Activated T-cell treated with anti-CD3 and anti-CD28 coated beads, Interleukin-2, amount 50 U/mL, for 24 hours (primary cell): ENCODE measurements at places on chromosomes 3 and 15.
A peak's percentile ranks its signal among the peaks of the same experiment; 100 is the strongest.

DNA sequence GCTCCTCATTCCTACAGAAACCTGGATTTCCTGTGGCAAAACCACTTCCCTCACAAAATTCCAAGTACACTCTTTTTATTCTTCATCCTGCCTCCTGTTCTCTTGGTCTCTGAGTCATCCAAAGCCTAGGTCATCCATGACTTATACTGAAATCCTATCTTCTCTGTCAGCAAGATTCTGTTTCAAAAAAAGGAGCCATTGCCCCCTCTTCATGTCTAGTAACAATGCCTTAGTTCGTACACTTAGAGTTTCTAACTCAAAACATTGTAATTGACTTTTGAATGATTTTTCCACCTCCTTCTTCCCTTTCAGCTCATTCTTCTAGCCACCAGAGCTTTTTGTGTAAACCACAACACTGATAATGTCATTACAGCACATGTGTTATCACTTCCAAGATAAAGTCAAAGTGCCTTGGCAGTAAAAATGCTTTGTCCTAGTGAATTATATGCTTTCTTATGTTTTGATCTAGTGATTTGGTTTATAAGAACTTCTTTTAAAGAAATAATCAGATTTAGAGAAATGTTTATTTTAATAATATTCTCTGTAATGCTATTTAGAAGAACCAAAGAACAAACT is 256.5 kb upstream of the NECTIN3 start:
- no peak for DNase-seq
- peaks cover 18% of the 10 kb centered on the region for H3K4me1 ChIP-seq
- H3K27ac ChIP-seq, result peak overlapping the region; percentile 96
- peaks cover 27% of the 10 kb centered on the region for H3K27me3 ChIP-seq
- H3K4me3 ChIP-seq, result peak overlapping the region; percentile 48
- H3K36me3 ChIP-seq, result no peaks in the 10 kb centered on the region

DNA sequence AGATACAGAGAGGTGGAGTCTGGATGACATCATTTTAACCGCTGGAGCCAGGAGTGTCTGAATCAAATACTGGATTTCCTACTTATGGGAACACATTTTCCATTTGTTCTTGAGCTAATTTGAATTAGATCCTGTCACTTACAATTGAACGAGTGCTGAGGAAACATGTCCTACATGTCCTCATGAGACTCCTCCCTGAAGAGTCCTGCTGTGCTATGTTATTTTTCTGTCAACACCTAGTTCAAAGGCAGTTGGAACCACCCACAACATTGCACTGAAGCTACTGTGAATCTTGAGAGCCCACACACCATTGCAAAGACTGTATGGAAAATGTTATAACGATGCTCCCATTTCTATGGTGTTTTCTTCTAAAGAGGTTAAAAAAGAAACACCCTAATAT is 123.5 kb upstream of the CRBN start:
- no peaks in the 10 kb centered on the region for H3K4me1 ChIP-seq
- H3K27ac ChIP-seq, result no peak overlapping the region
- H3K4me3 ChIP-seq, result no peak overlapping the region
- peaks cover 7% of the 10 kb centered on the region for H3K27me3 ChIP-seq

- H3K4me3 ChIP-seq, result no peak overlapping the region
- no peak overlapping the region for H3K27ac ChIP-seq
- H3K27me3 ChIP-seq, result peaks cover 13% of the 10 kb centered on the region
- H3K36me3 ChIP-seq, result no peaks in the 10 kb centered on the region
- H3K4me1 ChIP-seq, result no peaks in the 10 kb centered on the region
Measured at GRCh38 chr3:64163755-64164148, 61.5 kb downstream of the PRICKLE2 start.

DNA sequence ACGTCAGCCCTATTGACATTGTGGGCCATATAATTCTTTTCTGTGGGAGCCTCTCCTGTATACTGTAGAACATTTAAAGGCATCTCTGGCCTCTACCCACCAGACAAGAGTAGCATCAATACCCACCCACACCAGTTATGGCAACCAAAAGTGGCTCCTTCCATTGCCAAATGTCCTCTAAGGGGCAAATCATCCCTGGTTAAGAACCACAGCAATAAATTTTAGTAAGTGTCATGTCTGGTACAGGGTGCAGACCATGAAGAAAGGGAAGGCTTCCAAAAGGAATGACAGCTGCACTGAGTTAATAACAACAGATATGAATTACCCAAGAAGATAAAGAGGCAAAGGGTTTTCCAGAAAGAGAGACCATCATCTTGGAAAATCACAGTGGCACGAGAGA is 6.9 kb upstream of the CLDN18 start:
- H3K4me3 ChIP-seq, result no peak overlapping the region
- no peaks in the 10 kb centered on the region for H3K36me3 ChIP-seq
- no peak overlapping the region for H3K27ac ChIP-seq
- no peak for DNase-seq

DNA sequence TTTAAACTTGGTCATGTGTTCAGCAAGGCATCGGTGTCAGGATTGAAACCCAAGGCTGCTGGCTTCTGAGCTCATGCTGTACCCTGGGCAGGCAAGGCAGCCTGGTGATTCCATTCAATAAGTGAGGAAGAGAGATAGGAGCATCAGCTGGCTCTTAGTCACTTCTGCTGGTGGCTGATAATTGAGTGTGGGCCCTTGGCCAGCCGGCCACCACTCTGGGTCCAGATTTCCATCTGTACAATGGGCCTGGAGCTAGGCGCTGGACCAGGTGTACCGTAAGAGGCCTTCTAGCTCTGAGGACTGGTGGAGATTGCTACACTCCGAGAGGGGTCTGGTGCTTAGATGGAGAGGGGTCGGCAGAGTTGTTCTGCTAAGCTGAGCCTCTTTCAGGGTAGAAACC is 4.3 kb downstream of the CD276 start:
- no peak overlapping the region for H3K27ac ChIP-seq
- DNase-seq, result peak; percentile 19
- H3K4me1 ChIP-seq, result peaks cover 16% of the 10 kb centered on the region
- peaks cover 56% of the 10 kb centered on the region for H3K27me3 ChIP-seq
- no peaks in the 10 kb centered on the region for H3K36me3 ChIP-seq

DNA sequence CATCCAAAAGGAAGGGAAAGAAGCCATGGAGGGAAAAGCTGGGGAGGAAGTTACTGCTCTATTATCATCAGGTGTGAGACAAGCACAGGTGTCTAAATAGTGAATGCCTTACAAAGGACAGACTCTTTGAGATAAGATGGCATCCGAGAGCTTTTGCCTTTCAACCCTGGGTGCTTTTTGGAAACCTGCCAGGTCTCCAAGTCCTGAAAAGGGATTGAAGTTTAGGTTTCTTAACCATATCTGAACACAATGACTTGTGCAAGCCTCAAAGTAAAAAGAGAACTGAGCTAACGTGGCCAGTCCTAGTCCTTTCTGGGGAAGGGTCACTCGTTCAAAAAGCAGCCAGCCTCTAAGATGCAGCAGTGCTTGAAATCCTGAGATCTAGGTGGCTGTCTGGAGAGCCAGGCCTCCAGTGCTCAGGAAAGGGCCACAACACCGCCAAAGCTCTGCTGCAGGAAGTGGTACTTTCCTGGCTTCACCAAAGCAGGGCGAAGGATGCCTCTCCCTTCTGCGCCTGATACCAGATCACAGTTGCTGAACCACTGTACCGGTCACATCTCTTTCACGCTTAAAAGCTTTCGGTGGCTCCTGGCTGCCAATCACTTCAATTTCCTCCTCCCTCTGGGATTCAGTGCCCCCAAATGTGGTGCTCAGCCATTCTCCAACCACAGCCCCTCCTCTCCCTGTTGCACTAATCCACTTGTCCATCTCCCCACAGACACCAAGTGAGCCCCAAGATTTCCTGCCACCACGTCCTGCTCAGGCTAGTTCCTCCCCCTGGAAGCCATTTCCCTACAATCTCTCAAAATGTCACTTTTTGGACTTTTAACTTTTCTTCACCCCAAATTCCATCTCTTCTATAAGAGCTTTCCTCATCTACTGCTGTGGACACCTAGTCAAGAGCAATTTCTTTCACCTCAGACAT is 104.1 kb upstream of the LPP start:
- H3K4me1 ChIP-seq, result peaks cover 18% of the 10 kb centered on the region
- no peaks in the 10 kb centered on the region for H3K36me3 ChIP-seq
- H3K4me3 ChIP-seq, result no peak overlapping the region
- H3K27ac ChIP-seq, result peak overlapping the region; percentile 4
- no peaks in the 10 kb centered on the region for H3K27me3 ChIP-seq

- H3K27me3 ChIP-seq, result peaks cover 17% of the 10 kb centered on the region
- no peak overlapping the region for H3K4me3 ChIP-seq
- no peaks in the 10 kb centered on the region for H3K4me1 ChIP-seq
- DNase-seq, result no peak
Measured at GRCh38 chr3:170741756-170742529, 128.1 kb downstream of the RPL22L1 start.
